ENCODE measurements at places on chromosomes 3 and 15. TPM values are rescaled to one million over a fixed set of nuclear protein-coding genes. Genes with fewer than 3 reads are reported as not detected.

GRCh38 chr15:39624806-39625205 lies 43.9 kb downstream of the THBS1 start:
- DNase-seq, result peak; percentile 83

- no peak for DNase-seq
Observed at GRCh38 chr3:65597226-65597951, 441.3 kb downstream of the MAGI1 start.

DNA sequence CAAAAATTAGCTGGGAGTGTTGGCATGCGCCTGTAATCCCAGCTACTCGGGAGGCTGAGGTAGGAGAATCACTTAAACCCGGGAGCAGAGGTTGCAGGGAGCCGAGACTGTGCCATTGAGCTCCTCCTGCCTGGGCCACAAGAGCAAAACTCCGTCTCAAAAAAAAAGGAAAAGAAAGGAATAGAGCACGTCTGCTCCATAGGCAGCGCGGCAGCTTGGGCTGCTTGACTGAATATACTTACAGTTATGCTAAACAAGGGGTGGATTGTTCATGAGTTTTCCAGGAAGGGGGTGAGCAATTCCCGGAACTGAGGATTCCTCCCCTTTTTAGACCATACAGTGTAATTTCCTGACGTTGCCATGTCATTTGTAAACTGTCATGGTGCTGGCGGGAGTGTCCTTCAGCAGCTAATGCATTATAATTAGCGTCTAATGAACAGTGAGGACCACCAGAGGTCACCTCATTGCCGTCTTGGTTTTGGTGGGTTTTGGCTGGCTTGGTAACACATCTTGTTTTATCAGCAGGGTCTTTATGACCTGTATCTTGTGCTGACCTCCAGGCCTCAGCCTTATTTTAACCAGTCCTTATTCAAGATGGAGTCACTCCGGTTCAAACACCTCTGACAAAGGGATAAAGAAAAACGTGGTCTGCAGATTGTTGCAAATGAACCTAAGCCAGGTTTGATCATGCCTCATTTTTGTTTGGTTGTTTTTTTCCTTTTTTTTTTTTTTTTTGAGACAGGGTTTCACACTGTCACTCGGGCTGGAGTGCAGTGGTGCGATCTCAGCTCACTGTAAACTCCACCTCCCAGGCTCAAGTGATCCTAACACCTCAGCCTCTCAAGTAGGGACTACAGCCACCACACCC lies 24.9 kb upstream of the SENP5 start:
- DNase-seq, result no peak

ACSBG1 gene
- 0.66 TPM for total RNA-seq

MESP1 gene
- total RNA-seq, result 2.4 TPM

GUCA1C gene
- not detected for total RNA-seq

MRPS22 gene
- total RNA-seq, result 41.1 TPM

CHRNA7 gene
- total RNA-seq, result 0.24 TPM

NANOGP8 gene
- total RNA-seq, result not detected

WWTR1 gene
- 0.53 TPM for total RNA-seq
